ENCODE measurements at places on chromosomes 7 and 10. TPM values are rescaled to one million over a fixed set of nuclear protein-coding genes. Genes with fewer than 3 reads are reported as not detected.
A peak's percentile ranks its signal among the peaks of the same experiment; 100 is the strongest.

Gene SFTPA1
- not detected for total RNA-seq

GRCh38 chr7:50293509-50294179, 10.9 kb upstream of the IKZF1 start:
- DNase-seq: no peak
- H3K27ac ChIP-seq: no peak overlapping the region
- H3K27me3 ChIP-seq: peaks cover 2% of the 10 kb centered on the region
- H3K4me1 ChIP-seq: no peaks in the 10 kb centered on the region
- H3K4me3 ChIP-seq: no peak overlapping the region

Gene SEMA3D
- total RNA-seq: 10.3 TPM

DNA sequence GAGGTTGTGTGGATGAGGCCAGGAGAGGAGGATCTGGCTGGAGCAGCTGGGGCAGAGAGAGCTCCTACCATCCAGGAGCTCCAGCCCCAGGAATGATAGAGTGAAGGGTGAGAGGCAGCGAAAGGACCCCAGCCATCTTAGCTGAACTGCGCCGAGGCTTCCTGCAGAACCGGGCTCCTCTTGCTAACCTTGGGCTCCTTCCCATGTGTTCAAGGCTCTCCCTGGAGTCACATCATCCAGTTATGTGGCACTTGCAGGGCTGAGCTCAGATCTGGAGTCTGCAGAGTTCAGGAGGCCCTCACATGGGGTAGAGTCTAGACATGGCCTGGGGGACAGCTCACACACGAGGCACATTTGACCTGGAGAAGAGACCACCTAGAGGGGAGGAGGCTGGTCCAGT, 225.0 kb upstream of the ZNF32 start:
- DNase-seq: no peak
- H3K27ac ChIP-seq: no peak overlapping the region
- no peak overlapping the region for H3K4me3 ChIP-seq
- H3K36me3 ChIP-seq: no peaks in the 10 kb centered on the region
- peaks cover 7% of the 10 kb centered on the region for H3K4me1 ChIP-seq

Gene RAB19
- total RNA-seq: not detected

GRCh38 chr10:76036111-76036940, 604.9 kb downstream of the LRMDA start:
- no peak overlapping the region for H3K27ac ChIP-seq
- H3K36me3 ChIP-seq: no peaks in the 10 kb centered on the region
- peaks cover 12% of the 10 kb centered on the region for H3K4me1 ChIP-seq
- peak; percentile 57 for DNase-seq

Gene CYP2C18
- not detected for total RNA-seq
